ENCODE measurements at places on chromosomes 7 and 10.

- DNase-seq = no peak
Measured at GRCh38 chr10:14456870-14457266, 126.1 kb upstream of the FRMD4A start.

DNA sequence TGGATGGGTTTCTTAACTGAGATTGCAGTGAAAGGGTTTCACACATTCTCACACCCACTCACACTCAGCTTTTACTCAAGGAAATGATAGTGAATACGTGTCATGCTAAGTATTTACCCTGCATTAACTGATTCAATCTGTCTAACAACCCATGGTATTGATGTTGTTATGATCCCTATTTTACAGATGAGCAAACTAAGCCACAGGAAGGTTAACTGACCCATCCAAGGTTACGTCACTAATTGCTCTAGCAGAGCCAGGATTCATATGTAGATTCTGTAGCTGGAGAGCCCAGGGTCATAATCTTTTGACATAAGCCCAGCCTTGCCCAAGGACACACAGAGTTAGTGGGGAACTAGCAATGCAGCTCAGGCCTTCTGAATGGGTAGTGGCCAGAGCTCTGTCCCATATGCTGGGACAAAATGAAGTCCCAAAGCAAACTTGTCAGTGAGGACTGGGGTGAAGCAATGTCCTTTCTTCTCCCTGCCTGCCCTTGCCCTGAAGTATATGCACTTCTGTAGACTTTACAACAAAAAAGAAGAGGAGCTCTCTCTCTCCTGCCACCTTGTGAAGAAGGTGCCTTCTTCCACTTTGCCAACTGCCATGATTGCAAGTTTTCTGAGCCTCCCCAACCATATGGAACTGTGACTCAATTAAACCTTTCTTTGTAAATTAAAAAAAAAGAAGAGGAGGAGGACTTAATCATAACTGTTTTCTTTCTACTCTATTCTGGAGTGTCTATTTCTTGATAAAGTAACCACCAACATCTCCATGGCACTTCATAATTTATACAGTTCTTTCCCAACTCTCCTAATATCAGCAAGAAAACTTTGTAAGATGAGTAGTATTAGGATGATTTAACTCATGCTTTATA lies 4.9 kb upstream of the CYP3A7 start:
- no peak for DNase-seq

DNA sequence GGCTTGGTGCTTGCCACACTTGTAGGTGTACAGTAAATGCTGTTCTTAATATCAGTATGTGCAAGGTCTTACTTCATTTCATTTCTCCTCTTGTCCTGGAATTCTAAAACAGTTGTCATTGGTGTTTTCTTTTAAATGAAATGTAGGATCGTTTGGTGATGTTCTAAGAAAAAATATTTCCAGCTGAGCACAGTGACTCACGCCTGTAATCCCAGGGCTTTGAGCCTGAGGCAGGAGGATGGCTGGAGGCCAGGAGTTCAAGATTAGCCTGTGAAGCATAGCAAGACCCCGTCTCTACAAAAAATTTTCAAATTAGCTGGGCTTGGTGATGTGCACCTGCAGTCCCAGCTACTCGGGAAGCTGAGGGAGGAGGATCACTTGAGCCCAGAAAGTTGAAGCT lies 32.6 kb upstream of the ELN start:
- peak; percentile 91 for DNase-seq

DNA sequence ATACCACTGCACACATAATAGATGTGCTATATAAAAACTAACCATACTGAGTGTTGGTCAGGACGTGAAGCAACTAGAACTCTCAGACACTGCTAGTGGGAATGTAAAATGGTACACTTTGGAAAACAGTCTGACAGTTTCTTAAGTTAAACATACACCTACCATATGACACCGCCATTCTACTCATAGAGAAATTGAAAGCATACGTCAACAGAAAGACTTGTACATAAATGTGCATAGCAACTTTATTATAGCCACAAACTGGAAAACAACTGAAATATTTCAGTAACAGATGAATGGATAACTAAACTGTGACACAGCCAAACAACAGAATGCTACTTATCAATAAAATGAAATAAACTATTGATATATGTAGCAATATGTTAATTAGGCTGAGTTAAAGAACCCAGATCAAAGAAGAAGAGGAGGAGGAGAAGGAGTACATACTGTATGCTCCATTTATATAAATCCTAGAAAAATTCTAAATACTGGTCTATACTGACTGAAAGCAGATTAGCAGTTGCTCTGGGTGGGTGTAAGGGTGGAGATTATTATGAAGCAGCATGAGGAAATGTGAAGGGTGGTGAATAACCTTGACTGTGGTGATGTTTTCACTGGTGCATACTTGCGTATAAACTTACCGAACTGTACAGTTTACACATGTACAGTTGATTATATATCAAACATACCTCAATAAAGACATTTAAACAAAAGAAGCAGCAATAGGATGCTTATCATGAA lies 48.6 kb downstream of the ARHGAP21 start:
- DNase-seq = no peak

DNA sequence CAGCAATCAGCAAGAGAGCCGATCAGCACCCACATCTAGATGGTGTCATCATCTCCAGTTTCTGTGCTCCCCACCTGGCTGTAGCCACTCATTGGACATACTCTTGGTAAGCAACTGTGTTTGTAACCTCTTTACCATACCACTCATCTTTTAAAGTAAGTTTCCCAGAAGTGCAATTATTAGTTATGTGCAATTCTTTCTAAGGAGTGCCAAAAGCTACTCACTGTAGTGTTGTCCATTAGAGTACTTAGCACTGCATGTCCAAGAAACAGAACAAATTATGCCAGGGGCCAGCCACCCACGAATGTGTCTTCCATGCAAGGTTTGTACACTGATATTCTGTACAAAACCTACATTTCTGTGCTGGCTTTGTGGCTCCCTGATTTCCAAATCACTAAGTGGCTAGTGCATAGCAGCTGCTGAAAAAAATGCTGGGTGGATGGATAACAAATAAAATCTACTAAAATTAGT lies 131.9 kb downstream of the SRPK2 start:
- peak; percentile 19 for DNase-seq

DNA sequence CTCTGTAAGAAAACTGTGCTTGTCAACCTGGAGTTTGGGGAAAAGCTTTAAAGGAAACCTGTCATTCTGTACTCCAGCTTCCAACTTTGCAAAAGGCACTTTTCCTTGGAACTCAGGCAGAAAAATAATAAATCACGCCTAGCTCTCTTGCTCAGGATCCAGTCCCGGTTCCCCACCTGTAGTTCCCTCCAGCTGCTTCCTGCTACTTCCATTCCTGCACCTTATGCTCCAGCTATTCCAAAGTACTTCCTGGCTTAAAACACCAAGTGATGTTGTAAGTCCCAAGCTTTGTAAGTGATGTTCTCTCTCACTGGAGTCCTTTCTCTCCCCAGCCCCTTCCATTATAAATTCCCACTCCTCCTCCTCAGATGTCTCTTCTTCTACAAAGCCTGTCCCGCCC lies 98.6 kb downstream of the GRM8 start:
- no peak for DNase-seq

DNA sequence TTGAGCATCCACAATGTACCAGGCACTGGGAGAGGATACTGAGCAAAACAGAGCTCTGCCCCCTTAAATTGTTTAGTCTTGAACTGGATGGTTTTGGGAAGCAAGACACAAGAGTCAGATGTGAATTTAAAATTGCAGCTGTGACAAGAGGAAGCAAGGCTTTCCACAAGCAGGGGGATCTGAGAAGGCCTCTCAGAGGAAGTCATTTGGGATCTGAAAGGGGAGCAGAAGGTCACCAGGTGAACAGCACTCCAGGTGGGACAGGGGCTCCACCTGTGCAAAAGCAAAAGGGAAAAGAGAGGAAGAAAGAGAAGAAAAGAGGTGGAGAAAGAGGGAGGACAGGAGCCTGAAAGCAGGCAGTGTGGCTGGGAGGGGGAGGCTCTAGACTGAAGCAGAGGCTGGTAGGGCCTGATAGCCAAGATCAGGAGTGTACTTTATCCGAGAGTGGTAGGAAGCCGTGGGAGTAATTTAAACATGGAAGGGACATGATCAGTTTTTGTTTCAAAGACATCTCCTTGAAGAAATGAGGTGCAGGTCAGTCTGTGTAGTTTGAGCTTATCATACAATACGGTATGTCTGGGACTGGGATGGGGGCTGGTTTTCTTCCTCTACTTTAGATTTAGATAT lies 76.1 kb upstream of the DUSP5 start:
- DNase-seq = no peak

DNA sequence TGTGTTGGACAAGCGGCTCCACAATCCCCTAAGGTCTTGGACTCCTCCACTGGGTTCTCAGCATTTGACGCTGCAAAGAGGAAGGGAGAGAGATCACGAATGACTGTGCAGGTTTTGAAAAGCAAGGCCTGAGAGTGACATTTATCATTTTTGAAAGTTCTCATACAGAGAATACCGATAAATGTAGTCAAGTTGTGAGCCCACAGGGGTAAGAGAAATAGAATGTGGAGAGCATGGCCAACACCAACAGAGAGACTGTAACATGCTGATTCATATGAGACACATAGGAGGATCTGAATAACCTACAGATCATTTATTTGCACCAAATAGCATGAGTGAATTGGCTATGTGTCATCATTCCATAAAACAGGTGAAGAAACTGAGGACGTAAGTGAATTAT lies 230.5 kb upstream of the MBL2 start:
- DNase-seq = no peak

DNA sequence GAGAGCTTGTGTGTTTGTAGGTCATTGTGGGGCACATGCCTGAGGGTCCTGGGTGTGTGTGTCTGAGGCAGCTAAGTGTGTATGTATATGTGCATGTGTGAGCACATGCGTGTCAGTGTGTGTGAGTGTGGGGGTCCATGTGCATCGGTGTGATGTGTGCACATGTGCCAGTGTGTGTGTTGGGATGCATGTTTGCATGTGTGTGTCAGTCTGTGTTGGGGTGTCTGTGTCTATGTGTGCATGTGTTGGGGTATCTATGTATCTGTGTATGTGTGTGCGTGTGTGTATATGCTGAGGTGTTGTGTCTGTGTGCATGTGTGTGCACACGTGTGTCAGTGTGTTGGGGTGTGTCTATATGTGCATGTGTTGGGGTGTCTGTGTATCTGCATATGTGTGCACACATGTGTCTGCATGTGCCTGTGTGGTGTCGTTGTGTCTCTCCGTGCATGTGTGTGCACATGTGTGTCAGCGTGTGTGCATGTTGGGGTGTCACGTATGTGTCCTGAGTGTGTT lies 33.3 kb downstream of the PWWP2B start:
- no peak for DNase-seq

GRCh38 chr7:44801890-44802289 lies 5.4 kb downstream of the PPIA start:
- DNase-seq = peak; percentile 71

- DNase-seq = no peak
Measured at GRCh38 chr7:6315746-6316145, 43.3 kb upstream of the CYTH3 start.

- peak; percentile 77 for DNase-seq
Measured at GRCh38 chr10:24483701-24484100, 240.0 kb downstream of the ARHGAP21 start.

GRCh38 chr7:50185208-50185607 lies 92.2 kb upstream of the ZPBP start:
- no peak for DNase-seq

DNA sequence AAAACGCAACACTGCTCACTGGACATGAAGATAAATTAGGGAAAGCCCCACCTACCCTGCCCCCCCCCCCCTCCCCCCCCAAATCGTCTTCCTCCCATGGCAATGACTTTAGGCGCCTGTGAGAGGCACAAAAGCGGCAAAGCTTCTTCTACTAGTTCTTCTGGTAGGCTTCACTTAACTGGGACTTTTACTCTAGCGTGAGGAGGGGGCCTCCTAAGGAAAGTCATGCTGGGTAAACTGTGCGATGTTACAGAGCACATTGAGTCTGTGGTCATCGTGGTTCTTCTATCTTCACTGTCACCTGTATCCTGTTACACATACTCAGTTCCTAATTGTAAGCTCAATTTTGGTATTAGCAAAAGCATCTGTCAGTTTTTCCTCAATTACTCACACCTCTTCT lies 25.1 kb downstream of the HSPB1 start:
- DNase-seq = no peak

DNA sequence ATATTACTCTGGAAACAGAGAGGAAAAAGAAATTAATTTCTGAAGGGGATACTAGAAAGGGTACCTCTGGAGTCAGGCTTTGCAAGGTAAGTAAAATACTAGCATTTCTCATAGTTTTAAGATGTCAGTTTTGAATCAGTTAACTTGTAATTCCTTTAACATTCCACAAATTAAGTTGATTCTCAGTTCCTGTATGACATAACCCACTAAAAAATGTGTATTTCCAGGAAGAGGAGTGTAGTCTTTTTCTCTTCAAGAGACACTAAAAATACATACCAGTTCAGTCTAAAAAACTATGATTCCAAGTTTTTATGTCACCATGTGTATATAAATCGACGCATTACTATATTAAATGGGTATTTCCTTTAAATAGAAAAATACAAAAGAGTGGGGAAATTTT lies 113.2 kb downstream of the CDK6 start:
- peak; percentile 80 for DNase-seq

Measured in EH (cell line).